IPS DF 19.7 (cell line): ENCODE measurements at places on chromosomes 2 and 18.

GRCh38 chr18:79396431-79397246, 909 bp downstream of the NFATC1 start:
- DNase-seq, result no peak

GRCh38 chr18:36771245-36771644, 57.6 kb downstream of the TPGS2 start:
- no peak for DNase-seq

GRCh38 chr2:173881461-173881860, 83.7 kb downstream of the SP3 start:
- DNase-seq, result no peak

DNA sequence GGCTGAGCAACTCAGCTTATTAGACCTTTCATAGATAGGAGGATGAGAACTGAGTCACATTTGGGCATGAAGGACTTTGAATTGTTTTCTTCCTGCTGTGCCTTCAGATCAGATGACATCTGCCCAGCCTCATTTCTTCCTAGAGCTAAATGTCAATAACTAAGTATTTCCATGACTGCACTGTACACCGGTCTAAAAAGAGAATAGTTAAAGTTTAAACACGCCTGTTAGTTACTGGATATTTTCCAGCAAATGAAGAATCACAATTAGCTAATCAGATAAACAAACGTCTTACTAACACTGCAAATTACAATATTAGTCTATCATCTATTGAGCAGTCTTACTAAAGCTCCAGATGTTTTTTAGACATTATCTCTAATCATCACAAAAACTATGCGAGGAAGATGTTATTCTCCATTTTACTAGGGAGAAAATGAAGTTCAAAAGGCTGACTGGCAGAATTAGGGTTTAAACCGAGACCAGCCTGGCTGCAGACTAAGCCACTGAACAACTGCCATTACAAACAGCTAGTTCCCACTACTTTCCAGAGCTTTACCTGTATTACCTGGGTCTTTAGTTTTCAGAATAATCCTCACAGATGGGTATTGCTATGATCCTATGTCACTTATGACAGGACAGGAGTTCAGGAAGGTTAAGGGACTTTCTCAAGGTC, 69.4 kb upstream of the ZNF397 start:
- DNase-seq, result no peak

DNA sequence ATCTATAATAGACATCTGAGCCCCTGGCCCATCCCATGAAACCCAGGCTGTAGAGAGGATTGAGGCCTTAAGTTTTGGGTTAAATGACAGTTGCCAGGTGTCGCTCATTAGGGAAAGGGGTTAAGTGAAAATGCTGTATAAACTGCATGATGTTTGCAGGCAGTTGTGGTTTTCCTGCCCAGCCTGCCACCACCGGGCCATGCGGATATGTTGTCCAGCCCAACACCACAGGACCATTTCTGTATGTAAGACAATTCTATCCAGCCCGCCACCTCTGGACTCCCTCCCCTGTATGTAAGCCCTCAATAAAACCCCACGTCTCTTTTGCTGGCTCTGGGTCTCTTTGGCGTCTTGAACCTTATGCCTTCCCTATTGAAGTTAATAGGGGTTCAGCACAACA, 110.7 kb downstream of the XRCC5 start:
- DNase-seq, result no peak

DNA sequence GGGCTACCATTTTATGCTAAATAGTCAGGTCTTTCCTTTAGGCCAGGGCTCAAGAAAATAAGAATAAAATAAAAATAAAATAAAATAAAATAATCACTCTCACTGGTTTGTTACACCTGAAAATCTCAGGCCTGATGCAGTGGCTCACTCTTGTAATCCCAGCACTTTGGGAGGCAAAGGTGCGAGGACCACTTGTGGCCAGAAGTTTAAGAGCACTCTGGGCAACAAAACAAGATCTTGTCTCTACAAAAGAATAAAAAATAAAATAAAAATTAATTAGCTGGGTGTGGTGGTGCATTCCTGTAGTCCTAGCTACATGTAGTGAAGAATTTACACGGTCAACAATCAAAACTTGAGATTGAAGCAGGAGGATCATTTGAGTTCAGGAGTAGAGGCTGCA, 159.4 kb downstream of the NRXN1 start:
- no peak for DNase-seq

DNA sequence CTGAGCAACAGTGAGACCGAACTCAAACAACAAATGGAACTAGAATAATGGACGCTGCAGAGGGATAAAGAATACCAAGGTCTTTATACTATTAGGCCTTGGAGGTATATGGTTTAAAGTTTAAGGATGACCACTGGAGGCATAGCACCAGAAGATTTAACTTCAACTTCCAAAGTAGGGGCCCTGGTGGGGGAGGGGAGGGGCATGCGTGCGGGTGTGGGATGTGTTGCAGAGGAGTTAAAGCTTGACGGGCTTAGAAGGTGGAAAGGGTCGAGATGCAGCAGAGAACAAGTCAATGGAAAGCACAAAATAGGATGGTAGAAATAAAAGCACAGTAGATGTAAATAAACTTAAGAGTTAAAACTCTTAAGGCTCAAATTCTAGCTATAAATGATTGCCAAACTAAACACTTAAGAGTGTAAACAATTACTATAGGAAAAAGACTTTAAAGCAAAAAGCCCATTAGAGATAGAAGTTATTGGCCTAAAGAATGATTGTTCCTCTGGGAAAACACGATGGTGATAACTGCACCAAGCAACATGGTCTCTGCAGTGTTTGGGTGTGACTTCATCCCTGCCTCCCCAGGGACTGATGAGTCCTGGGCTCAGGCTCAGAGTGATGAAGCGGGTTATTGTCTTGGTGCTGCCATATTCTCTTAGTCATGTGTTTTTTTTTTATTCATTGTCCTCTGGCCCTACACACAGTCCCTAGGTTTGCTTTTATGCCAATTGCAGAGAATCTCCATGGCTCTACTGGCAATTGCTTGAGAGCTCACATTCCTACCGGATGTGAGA, 13.0 kb downstream of the RRM2 start:
- DNase-seq, result no peak

GRCh38 chr2:34266908-34267697, 668.0 kb upstream of the FAM98A start:
- no peak for DNase-seq

GRCh38 chr2:118850168-118850900, 2.9 kb upstream of the EN1 start:
- no peak for DNase-seq

DNA sequence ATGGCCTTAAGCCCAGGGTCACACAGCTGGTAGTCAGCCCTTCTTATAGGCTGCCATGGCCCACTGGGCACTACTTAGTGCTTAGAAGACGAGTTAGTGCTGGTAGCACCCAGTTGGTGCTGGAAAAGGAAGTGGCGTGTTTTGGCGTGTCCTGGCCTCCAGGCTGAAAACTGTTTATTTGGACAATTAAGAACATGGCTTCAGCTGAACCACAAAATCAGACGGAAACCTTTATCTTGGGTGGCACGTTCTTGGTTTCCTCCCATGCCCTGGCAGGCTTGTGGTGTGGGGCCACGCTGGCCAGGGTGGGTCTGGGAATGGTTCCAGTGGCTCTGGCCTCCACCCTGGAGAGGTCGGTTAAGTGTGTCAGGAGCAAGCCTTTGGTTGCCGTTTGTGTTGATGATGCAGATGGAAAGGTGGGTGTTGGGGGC, 141.5 kb upstream of the HAAO start:
- DNase-seq, result no peak

GRCh38 chr18:35167332-35167731, 73.5 kb upstream of the ZNF397 start:
- no peak for DNase-seq

- DNase-seq, result no peak
Measured at GRCh38 chr2:25036221-25036559, 5.7 kb upstream of the EFR3B start.

DNA sequence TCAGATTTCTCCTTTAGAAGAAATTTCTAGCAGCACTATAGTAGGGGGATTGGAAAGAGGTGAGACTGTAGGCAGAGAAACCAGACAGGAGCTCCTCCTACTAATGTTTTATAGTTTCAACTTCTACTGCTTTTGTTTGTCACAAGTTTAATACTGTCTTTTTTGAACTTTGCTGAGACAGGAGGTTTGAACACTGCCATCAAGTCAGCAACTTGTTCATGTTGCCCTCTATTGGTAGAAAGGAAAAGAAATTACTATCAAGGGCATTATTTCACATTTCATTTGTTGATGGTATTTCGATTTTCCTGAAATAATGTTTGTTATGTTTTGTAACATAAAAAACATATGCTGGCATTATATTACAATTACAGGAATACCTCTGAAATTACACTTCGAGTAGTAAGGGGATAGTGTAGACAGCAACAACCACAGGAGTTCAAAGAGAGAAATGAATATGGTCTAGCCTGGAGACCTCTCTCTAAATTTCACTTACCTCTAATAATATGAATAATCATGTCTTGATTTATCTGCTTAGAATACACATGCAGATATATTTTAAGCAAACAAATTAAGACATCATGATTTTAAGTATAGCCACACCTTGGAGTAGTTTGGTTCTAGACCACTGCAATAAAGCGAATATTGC, 12.4 kb upstream of the CCDC88A start:
- no peak for DNase-seq

GRCh38 chr2:50951437-50951836, 80.5 kb downstream of the NRXN1 start:
- no peak for DNase-seq

DNA sequence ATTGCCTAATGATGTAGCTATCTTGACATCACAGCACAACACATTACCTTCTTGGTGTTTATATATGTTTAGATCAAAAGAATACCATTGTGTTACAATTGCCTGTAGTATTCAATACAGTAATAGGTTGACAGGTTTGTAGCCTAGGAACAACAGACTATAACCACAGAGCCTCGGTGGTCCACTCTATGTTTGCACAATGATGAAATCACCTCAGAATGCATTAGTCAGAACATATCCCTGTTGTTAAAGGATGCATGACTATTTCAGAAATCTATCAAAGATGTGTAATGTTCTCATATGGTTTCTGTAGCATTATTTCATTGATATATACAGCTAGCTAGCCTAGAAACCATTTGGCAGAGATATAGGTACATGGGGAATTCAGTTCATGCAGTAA, 8.9 kb downstream of the METTL5 start:
- no peak for DNase-seq

GRCh38 chr2:143792602-143793001, 663.4 kb downstream of the ARHGAP15 start:
- no peak for DNase-seq

DNA sequence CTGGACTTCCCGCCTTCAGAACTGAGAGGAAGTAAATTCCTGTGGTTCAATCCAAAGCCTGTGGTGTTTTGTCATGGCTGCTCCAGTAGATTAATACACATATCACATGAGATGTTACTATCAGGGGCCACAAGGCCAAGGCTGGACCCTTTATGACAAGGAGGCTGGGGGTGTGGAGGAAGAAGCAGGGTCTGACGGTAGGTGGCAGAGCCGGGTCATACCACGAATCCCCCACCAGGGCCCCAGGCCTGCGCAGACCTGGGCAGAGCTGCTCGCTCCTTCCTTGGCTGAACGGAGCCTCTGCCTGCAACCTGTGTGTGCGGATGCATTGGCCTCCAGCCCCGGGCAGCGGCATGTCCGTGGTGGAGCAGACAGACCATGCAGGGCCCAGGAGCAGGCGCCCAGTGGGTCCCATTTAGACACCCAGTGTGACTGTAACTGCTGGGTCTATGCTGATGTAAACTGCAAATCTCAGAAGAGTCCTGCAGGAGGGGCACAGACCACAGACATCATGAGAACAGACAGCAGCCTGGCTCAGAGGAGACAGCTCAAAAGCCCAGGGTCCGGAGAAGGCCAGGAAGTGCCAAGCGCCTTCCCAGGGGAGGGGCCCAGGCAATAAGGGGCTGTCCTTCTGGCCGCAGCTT, 155.2 kb downstream of the PXDN start:
- no peak for DNase-seq

- no peak for DNase-seq
Measured at GRCh38 chr2:241519669-241520068, 11.3 kb upstream of the STK25 start.

GRCh38 chr2:240187989-240188590, 47.6 kb upstream of the OTOS start:
- no peak for DNase-seq

- no peak for DNase-seq
Measured at GRCh38 chr2:3647831-3648651, 10.0 kb upstream of the ALLC start.

GRCh38 chr2:37885329-37885993, 39.6 kb upstream of the RMDN2 start:
- DNase-seq, result no peak

DNA sequence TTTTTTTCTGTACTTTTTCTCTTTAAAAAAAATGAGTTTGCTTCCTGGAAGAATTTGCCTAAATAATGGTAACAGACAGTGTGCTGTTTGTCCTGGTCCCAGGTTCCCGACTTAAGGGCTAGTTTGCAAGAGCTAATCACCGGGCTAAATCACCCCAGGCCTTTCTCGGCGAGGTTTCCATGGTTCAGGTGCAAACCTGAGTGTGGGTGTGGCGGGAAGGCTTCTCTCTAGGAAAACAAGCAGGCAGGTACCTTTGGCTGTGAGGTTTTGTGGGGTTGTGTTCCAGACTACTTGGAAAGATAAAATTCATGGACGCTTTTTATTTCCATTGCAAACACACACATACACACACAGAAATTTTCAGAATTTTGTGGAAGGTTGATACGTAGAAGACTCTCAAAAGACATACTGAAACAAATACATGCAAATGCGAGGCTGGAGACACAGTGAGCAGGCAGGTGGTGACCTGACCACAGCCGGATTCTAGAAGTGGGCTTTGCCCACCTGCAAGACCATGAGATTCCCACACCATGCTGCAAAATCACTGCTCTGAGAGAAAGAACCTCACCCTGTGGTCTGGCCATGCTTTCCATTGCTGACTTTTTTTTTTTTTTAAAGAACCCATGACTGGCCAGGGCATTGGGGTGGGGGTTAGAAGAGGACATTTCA, 815 bp downstream of the CNDP1 start:
- no peak for DNase-seq

DNA sequence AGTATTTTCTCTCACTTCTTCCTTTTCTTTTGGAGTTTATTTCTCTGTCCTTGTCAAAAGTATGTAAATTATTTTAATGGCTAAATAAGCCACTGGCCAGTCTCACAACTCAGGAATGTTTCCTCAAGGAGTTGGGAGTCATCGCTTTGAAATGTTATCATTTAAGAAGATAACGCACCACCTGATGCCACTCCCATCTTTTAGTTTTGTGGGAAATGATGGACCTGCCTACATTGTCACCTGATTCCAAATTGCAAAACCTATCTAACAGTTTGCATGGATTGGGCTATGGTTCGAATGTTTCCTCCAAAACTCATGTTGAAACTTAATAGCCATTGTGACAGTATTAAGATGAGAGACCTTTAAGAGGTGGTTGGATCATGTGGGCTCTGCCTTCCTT, 32.4 kb upstream of the PPM1B start:
- no peak for DNase-seq

- no peak for DNase-seq
Measured at GRCh38 chr18:22322243-22322691, 95.4 kb downstream of the CTAGE1 start.

DNA sequence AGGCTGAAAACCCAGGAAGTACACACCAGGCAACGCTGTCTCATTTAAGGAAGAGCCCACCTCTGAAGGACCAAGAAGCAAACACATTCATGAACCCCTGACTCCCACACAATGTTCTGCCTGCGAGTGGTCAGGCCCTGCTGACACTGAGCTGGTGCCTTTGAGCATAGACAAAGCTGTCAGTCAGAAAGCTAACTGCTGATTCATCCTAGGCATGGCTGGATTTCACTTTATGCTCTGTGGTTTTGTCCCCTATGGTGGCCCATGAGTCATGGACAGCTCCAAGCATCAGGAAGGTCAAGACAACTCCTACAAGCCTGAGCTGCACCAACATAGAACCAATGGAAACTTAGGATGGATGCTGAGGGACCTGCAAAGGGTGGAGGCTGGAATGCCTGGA, 78.9 kb downstream of the UXS1 start:
- DNase-seq, result no peak
